Right forelimb (tissue), 1 donor: ENCODE measurements at places on chromosomes 5 and 9.

GRCh38 chr9:35396560-35397215 lies 93.2 kb upstream of the RUSC2 start:
- DNase-seq: no peak

DNA sequence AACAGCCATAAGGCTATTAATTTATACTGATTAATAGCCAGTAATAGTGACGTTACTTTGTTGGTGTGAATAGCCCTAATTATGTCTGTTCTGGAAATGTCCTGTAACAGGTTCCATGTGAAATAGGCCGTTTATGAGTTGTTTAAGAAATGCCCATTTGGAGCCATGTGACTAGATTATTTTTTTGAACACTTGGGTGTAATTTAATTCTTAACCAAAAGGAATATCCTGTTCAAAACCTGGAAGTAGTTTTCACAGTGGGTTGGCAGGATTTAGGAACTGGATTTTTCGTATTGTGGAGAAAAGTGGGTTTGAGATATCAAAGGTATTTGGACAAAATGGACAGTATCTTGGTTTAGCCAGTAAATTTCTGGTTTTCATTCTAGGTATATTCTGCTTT lies 1.3 kb downstream of the TENT2 start:
- DNase-seq: no peak

DNA sequence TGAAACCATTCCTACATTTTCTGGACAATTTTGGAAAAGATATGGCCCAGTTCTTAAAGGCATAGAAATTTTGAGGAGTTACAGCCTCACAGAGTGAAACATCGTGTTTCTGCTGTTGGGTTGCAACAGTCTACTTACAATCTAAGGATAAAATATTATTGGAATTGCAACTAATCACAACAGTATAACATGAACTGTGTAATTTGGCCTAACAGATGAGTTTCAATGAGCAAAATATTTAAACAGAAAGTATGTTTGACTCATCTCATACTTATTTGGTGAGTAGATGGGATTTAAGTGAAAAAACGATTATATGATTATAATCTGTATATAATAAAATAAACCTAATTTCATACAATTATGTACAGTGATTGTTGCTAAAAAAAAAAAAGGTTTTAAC lies 1061.8 kb downstream of the CDH12 start:
- no peak for DNase-seq

GRCh38 chr5:2736872-2737271 lies 14.6 kb downstream of the IRX2 start:
- DNase-seq: no peak

DNA sequence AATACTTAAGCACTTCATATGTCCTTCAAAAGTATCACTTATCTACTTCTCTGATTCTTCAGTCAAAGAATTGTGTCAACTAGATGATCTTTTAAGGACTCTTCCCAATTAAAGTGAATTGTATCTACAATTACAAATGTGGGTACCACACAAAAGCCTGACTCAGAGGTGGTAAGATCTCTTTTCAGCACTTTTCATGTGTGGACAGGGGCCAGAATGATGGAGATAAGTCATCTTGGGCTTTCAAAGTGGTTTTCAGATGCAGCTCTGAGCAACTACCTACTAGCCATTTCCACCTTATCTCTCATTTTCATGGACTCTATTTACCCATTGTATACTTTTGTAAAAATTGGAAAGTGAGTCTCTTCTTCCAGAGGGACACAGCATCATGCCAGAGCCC lies 8.4 kb downstream of the COX7C start:
- DNase-seq: no peak

DNA sequence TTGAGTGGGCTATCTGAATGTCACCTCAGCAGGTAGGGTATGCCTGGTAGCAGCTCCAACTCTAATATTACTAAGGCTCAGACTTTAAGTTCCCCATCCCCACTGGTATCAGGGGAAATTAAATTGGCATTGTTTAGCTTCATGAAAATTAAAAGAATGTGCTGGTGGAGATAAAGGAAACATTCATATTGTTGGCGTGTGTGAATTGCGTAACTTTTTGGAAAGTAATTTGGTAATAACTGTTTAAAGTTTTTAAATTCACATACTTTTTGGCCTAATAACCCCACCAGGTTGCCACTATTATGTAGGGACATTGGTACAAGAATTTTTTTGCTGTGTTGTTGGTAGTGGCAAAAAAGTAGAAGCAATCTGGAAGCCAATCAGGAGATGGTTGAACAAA lies 29.4 kb downstream of the TNPO1 start:
- no peak for DNase-seq
